ENCODE measurements at places on chromosomes 5 and 9.

- no peaks in the 10 kb centered on the region for H3K36me3 ChIP-seq
- no peak overlapping the region for H3K4me3 ChIP-seq
- no peak for DNase-seq
- no peaks in the 10 kb centered on the region for H3K4me1 ChIP-seq
- H3K27me3 ChIP-seq, result no peaks in the 10 kb centered on the region
- no peak overlapping the region for H3K27ac ChIP-seq
These were observed 8.7 kb downstream of the PCAT7 start for GRCh38 chr9:94563548-94563947.

DNA sequence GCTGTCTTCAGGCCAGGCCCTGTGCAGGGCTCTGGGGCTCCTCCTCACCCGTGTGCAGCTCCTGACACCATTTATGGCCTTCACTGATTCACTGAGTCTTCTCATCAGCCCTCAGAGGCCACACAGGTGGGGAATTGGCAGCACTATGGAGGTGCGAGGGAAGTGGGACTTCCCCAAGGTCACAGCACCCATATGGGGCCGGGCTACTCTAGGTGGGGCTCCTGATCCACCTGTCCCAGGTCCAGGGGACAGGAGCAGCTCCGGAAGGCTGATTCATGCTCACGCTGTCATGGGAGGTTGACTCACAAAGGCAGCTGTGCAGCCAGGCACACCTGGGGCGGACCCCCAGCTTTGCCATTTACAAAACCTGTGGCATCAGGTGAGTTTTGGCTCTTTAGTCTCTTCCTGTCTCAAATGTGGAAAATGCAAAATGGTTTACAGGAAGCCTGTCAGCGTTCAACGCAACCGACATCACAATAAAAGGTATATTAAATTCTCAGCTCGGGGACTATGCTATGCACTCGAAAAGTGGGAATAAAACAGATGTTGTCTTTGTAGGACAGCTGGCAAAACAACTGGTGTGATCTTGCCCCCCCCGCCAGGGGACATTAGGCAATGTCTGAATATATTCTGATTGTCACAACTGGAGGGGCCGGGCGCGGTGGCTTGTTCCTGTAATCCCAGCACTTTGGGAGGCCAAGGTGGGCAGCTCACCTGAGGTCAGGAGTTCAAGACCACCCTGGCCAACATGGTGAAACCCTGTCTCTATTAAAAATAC lies 15.0 kb downstream of the NAIF1 start:
- no peaks in the 10 kb centered on the region for H3K36me3 ChIP-seq
- peaks cover 8% of the 10 kb centered on the region for H3K4me1 ChIP-seq
- peak; percentile 66 for DNase-seq
- H3K4me3 ChIP-seq, result no peak overlapping the region

DNA sequence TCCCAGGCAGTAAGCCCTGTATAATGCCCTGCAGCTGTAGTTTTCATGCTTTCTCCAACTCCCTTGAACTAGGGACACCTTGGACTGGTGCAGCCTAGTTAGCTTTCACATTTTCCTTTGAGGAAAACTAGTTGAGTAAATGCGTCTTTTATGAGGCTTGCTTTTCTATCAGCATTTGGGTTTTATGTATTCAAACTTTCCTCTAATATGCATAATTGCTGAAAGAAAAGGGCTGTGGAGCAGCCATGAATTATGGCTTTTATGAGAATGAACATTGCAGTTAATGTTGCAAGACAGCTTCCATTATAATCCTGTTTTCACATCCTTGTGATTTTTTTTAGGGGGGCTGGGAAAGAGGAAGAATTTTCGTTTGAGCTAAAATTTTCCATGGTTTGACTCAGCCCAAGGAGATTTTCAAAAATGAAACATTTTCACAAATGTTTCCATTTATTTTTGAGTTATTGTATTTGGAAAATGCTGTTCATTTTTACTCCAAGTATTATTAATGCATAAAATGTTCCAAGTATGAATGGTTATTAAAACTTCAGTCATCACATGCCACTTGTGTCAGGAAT lies 57.9 kb upstream of the PPP3R2 start:
- DNase-seq, result no peak
- H3K36me3 ChIP-seq, result no peaks in the 10 kb centered on the region
- peaks cover 7% of the 10 kb centered on the region for H3K27me3 ChIP-seq

GRCh38 chr9:124342776-124343485 lies 72.3 kb downstream of the PSMB7 start:
- no peak overlapping the region for H3K4me3 ChIP-seq
- H3K27ac ChIP-seq, result peak overlapping the region; percentile 45
- DNase-seq, result no peak
- H3K27me3 ChIP-seq, result no peaks in the 10 kb centered on the region

GRCh38 chr9:91720751-91721705 lies 229.0 kb downstream of the ROR2 start:
- H3K27me3 ChIP-seq, result no peaks in the 10 kb centered on the region
- H3K27ac ChIP-seq, result no peak overlapping the region
- H3K4me3 ChIP-seq, result no peak overlapping the region
- DNase-seq, result no peak

GRCh38 chr9:122218071-122218934 lies 10.5 kb downstream of the LHX6 start:
- no peak for DNase-seq
- H3K27me3 ChIP-seq, result peaks cover 24% of the 10 kb centered on the region
- no peaks in the 10 kb centered on the region for H3K36me3 ChIP-seq
- no peak overlapping the region for H3K4me3 ChIP-seq
- no peak overlapping the region for H3K27ac ChIP-seq

DNA sequence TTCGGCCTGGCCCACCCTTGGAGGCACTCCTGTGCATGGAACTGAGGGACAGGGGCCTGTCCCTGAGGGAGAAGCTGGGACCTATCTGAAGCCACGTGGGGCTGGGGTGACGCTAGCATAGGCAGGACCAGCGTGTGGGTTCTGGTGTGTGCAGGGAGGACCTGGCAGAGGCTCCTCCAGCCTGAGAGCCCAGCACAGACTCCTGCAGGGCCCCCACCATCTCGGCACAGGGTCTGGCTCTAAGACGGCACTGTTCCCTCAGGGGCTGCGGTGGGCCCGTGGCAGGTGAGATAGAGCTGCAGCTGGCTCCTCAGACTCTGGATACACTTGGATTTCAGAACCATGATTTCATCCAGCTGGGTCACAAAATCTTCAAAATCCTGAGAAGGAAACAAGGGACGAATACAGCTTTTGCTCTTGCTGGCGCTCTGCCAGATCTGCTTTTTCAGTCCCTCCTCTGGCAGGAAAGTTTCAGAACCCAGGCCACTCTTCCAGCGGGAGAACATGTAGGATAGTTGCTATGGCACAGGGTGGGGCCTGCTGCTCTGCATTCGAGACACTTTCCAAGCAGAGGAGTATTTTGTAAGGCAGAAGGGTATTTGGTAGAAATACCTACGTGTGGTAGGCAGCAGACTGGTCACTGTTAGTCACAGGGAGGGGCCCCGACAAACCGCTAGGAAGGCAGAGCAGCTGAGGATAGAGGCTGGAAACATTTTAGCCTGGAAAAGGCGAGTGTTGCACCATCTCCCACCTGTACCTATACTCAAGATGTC lies 74.7 kb downstream of the KIF24 start:
- peaks cover 50% of the 10 kb centered on the region for H3K4me1 ChIP-seq
- H3K27me3 ChIP-seq, result no peaks in the 10 kb centered on the region
- peaks cover 64% of the 10 kb centered on the region for H3K36me3 ChIP-seq
- DNase-seq, result peak; percentile 93

DNA sequence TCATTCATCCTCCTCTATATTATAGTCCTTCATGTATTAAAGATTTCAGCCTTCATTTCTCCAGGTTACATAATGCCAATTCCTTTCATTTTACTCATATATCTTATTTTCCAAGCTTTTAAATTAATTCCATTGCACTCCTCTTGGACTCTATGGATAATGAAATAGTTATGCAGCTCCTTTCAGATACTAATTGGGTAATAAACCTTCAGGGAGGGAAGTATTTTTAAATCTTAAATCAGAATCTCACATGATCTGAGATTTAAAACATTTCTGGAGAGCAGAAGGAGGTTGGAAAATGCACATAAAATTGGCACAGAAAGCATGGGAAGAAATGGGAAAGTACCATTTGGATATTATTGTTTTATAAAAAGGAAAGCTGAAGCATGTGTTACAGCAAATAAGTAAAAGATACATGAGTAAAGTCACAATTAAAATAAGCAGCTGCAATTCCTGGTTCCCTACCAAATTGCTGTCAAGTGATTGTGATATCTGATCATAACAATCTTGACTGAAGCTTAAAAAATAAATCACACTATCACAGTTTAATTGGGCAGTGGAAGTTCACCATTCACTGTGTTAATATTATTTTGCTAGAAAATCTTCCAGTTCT lies 257.9 kb upstream of the NREP start:
- H3K4me1 ChIP-seq, result no peaks in the 10 kb centered on the region
- no peaks in the 10 kb centered on the region for H3K36me3 ChIP-seq
- H3K27ac ChIP-seq, result no peak overlapping the region
- DNase-seq, result no peak
- no peak overlapping the region for H3K4me3 ChIP-seq

DNA sequence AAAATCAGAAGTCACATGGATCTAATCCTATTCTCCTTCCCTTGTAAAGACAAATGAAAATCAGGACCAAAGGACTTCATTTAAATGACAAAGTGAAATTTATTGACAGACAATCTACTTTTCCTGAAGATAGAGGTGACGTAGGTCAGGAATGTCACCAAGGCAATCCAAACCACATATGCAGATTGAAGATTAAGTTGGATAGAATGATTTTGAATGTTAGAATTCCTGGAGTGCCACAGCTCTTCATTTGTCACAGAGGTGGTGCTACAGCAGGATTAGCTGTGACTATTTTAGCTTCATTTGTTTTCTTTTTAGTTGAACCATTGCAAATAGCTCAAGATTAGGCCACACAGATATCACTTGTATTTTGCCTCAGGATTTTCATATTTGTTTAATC lies 736.0 kb upstream of the ARRDC3 start:
- no peaks in the 10 kb centered on the region for H3K36me3 ChIP-seq
- no peak for DNase-seq
- H3K4me3 ChIP-seq, result no peak overlapping the region
- H3K27me3 ChIP-seq, result no peaks in the 10 kb centered on the region
- H3K4me1 ChIP-seq, result no peaks in the 10 kb centered on the region

- no peak overlapping the region for H3K27ac ChIP-seq
- no peaks in the 10 kb centered on the region for H3K4me1 ChIP-seq
- H3K27me3 ChIP-seq, result no peaks in the 10 kb centered on the region
- no peak for DNase-seq
These were observed 186.8 kb downstream of the ZNF462 start for GRCh38 chr9:107049803-107050184.

DNA sequence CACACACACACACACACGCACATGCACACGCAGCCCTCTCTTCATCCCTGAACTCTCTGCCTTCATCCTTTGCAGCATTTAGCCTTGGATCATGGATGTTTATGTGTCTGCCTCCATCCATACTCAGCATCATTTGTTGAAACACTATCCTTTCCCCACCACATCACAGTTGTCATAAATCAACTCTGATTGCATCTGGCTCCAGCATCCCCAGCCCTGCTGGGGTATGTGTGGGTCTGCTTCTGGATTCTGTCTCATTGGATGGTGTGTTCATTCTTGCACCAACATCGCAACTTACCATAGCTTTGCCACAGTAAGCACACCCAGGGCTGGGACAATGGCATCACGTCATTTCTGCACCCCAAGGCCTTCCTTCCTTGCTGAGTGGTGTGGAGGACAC lies 175.4 kb downstream of the RGS3 start:
- H3K27me3 ChIP-seq, result no peaks in the 10 kb centered on the region
- H3K36me3 ChIP-seq, result no peaks in the 10 kb centered on the region
- no peaks in the 10 kb centered on the region for H3K4me1 ChIP-seq

DNA sequence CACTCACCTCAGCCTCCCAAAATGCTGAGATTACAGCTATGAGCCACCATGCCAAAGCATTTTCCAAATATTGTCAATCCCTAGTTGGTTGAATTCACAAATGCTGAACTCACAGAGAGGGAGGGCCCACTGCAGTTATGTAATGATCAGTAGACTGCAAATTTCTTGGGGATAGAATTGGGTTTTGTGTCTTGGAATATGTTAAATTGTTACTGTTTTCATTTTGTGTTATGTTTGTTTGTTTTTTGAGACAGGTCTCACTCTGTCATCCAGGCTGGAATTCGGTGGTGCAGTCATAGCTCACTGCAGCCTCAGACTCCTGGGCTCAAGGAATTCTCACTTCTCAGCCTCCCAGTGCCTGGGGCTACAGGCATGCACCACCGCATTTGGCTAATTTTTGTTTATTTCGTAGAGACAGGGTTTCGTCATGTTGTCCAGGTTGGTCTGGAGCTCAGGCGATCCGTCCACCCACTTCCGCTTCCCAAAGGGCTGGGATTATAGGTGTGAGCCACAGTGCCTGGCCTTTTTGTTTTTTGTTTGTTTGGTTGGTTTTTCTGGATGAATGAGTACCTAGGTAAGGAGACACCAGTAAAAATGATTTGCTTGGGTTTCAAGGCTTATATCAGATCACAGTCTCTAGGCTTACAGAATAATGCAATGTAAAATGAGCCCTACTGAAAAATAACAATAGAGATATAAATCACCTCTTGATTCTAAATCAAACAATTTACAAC lies 31.5 kb upstream of the LMNB1 start:
- no peak for DNase-seq
- H3K27me3 ChIP-seq, result no peaks in the 10 kb centered on the region
- no peak overlapping the region for H3K27ac ChIP-seq
- no peaks in the 10 kb centered on the region for H3K4me1 ChIP-seq

DNA sequence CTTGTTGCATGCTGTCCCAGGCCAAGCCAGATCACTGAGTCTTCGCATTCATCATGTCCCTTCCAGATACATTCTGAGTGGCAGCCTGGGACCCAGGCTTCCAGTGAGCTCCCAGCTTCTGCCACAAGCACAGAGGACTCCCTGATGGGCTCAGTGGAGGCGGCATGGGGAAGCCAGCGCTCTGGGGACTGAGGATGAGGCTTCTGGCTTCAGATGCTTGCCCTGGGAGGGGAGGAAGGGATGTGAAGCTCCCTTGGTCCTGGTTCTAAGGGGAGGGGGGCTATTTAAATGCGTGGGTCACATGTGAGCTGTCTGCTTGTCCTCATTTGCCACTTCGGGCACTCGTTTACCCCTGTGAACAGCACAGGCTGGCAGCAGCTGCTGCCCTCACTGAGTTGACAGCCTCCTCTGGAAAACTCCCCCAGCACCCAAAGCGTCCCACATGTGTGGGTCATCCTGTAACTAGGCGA lies 174.0 kb downstream of the NR3C1 start:
- H3K27ac ChIP-seq, result no peak overlapping the region
- H3K4me3 ChIP-seq, result no peak overlapping the region
- no peaks in the 10 kb centered on the region for H3K36me3 ChIP-seq
- H3K4me1 ChIP-seq, result peaks cover 7% of the 10 kb centered on the region
- no peak for DNase-seq

- no peaks in the 10 kb centered on the region for H3K36me3 ChIP-seq
- H3K4me3 ChIP-seq, result peak overlapping the region; percentile 29
- H3K27me3 ChIP-seq, result peaks cover 91% of the 10 kb centered on the region
- DNase-seq, result no peak
- H3K4me1 ChIP-seq, result no peaks in the 10 kb centered on the region
These were observed 4.2 kb downstream of the BARX1 start for GRCh38 chr9:93950619-93951601.

GRCh38 chr9:126411225-126411947 lies 84.8 kb downstream of the MVB12B start:
- no peaks in the 10 kb centered on the region for H3K36me3 ChIP-seq
- H3K4me1 ChIP-seq, result peaks cover 13% of the 10 kb centered on the region
- no peak for DNase-seq
- H3K4me3 ChIP-seq, result peak overlapping the region; percentile 4

GRCh38 chr9:13705918-13706317 lies 426.4 kb upstream of the MPDZ start:
- H3K4me3 ChIP-seq, result no peak overlapping the region
- H3K36me3 ChIP-seq, result no peaks in the 10 kb centered on the region
- peaks cover 9% of the 10 kb centered on the region for H3K4me1 ChIP-seq
- no peak for DNase-seq
- H3K27me3 ChIP-seq, result no peaks in the 10 kb centered on the region

- H3K27ac ChIP-seq, result no peak overlapping the region
- H3K36me3 ChIP-seq, result no peaks in the 10 kb centered on the region
These were observed 34.2 kb downstream of the CDC14B start for GRCh38 chr9:96585426-96585825.
